Uterus (tissue), 4 donors: ENCODE measurements at places on chromosomes 2 and 18. TPM values are rescaled to one million over a fixed set of nuclear protein-coding genes. Genes with fewer than 3 reads are reported as not detected.
A peak's percentile ranks its signal among the peaks of the same experiment; 100 is the strongest.

DNA sequence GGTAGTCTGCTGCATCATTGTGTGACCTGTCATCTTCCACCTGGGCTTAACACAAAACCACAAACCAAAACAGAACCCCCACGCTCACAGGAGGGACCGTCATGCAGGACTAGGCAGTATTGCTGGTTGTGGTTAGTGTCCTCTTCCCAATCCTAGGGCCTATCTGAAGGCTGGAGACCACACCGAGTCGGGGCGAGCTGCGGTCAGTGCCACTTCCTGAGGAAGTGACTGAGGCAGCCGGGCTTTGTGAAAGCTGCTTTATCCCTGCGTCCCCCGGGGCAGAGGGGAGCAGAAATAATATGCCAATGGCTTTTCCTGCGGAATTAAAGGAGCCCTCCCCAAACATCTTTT is 22.9 kb downstream of the ZNF532 start:
- peak overlapping the region; percentile 87 for H3K27ac ChIP-seq
- no peak overlapping the region for H3K4me3 ChIP-seq
- DNase-seq, result peak; percentile 40
- H3K36me3 ChIP-seq, result no peaks in the 10 kb centered on the region
- H3K4me1 ChIP-seq, result no peaks in the 10 kb centered on the region

GRCh38 chr2:191041418-191042161 is 27.6 kb upstream of the STAT1 start:
- H3K4me3 ChIP-seq, result no peak overlapping the region
- H3K27me3 ChIP-seq, result no peaks in the 10 kb centered on the region
- H3K27ac ChIP-seq, result no peak overlapping the region
- H3K36me3 ChIP-seq, result no peaks in the 10 kb centered on the region
- no peak for DNase-seq
- no peaks in the 10 kb centered on the region for H3K4me1 ChIP-seq

GRCh38 chr18:57353137-57353939 is 981 bp downstream of the ST8SIA3 start:
- no peaks in the 10 kb centered on the region for H3K36me3 ChIP-seq
- H3K27me3 ChIP-seq, result no peaks in the 10 kb centered on the region
- H3K4me3 ChIP-seq, result no peak overlapping the region
- no peak overlapping the region for H3K27ac ChIP-seq

GRCh38 chr2:203997481-203997880 is 60.9 kb downstream of the ICOS start:
- H3K36me3 ChIP-seq, result no peaks in the 10 kb centered on the region
- DNase-seq, result no peak
- H3K4me3 ChIP-seq, result no peak overlapping the region
- H3K4me1 ChIP-seq, result no peaks in the 10 kb centered on the region

GRCh38 chr2:237411092-237411601 is 2.8 kb downstream of the COL6A3 start:
- DNase-seq, result peak; percentile 64
- no peaks in the 10 kb centered on the region for H3K36me3 ChIP-seq
- H3K27me3 ChIP-seq, result no peaks in the 10 kb centered on the region
- peak overlapping the region; percentile 97 for H3K27ac ChIP-seq
- H3K4me1 ChIP-seq, result peaks cover 7% of the 10 kb centered on the region

- H3K4me1 ChIP-seq, result peaks cover 3% of the 10 kb centered on the region
- H3K4me3 ChIP-seq, result no peak overlapping the region
- no peak for DNase-seq
- no peak overlapping the region for H3K27ac ChIP-seq
- H3K36me3 ChIP-seq, result no peaks in the 10 kb centered on the region
Observed at GRCh38 chr18:48319801-48320638, 89.2 kb downstream of the ZBTB7C start.

DNA sequence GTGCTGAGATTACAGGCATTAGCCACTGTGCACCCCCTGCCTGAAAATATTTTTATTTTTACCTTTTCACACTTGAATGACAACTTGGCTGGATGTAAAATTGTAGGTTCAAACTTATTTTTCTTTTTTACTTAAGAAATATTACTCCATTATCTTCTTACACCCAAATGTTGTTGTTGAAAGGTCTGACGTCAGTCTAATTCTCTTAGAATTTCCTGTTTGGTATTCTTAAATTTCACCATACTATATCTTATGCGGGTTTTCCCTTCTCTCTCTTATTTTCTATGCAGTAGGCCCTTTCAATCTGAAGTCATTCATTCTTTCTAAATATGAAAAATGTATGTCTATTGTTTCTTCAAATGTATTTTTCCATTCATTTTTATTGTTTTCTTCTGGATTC is 29.1 kb upstream of the RAB11FIP5 start:
- H3K4me1 ChIP-seq, result no peaks in the 10 kb centered on the region
- no peaks in the 10 kb centered on the region for H3K36me3 ChIP-seq
- no peaks in the 10 kb centered on the region for H3K27me3 ChIP-seq
- DNase-seq, result no peak
- no peak overlapping the region for H3K4me3 ChIP-seq

- no peaks in the 10 kb centered on the region for H3K4me1 ChIP-seq
- no peak overlapping the region for H3K27ac ChIP-seq
- no peak for DNase-seq
- H3K27me3 ChIP-seq, result no peaks in the 10 kb centered on the region
Observed at GRCh38 chr2:149050188-149050587, 11.7 kb downstream of the LYPD6B start.

DNA sequence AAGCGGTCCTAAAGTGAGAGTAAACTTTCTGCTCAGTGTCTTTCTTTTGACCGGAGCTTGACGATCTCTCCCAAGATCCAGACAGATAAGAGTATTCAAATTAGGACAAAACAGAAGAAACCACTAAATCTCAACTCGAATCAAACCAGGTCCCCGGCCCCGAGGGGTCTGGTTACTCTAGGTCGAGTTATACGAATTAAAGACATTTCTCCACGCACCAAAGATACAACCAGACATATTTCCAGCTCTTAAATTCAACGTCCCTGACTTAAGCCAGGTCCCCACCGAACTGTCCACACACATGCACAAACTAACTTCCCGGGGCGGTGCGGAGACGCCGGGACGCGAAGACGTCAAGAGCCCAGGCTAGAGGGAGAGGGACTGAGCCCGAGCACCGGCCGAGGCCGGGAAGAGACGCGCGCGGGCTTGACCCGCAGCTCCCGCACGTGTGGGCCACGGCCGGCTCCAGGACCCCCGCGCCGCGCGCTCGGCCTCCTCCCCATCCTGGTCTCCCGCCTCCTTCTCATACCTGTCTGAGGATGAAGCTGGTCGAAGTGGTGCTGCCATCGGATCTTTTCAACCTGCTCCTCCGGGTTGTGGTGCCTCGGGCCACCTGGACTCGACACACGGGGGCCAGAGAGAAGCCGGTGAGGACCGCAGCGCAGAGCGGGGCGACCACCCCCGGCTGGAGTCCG is 896 bp downstream of the CACNB4 start:
- peak overlapping the region; percentile 64 for H3K27ac ChIP-seq
- H3K36me3 ChIP-seq, result no peaks in the 10 kb centered on the region
- no peaks in the 10 kb centered on the region for H3K27me3 ChIP-seq

- H3K4me1 ChIP-seq, result peaks cover 4% of the 10 kb centered on the region
- peak; percentile 65 for DNase-seq
- peak overlapping the region; percentile 92 for H3K27ac ChIP-seq
Observed at GRCh38 chr18:22558945-22559385, 141.2 kb upstream of the CTAGE1 start.

- H3K27ac ChIP-seq, result no peak overlapping the region
- DNase-seq, result no peak
- H3K36me3 ChIP-seq, result no peaks in the 10 kb centered on the region
- no peaks in the 10 kb centered on the region for H3K27me3 ChIP-seq
- H3K4me3 ChIP-seq, result no peak overlapping the region
- H3K4me1 ChIP-seq, result no peaks in the 10 kb centered on the region
Observed at GRCh38 chr18:3683483-3683882, 233.5 kb downstream of the TGIF1 start.

DNA sequence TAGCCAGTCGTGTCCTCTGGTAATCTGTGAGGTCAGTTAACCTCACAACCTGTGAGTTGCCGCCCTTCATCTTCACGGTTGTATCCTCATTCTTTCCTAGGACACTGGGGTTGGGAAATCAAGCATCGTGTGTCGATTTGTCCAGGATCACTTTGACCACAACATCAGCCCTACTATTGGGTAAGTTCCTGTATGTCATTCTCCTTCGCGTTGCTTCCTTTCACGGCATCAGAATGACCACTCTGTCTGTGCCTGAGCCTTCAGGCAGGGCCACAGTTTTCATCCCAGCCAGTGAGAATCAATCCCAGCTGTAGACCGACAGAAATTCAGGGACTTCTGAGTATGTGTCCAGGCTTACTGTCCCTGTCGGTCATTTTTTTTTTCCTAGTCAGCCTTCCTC is 67.1 kb downstream of the RAB31 start:
- H3K27me3 ChIP-seq, result no peaks in the 10 kb centered on the region
- no peak overlapping the region for H3K27ac ChIP-seq
- H3K4me3 ChIP-seq, result no peak overlapping the region
- H3K36me3 ChIP-seq, result no peaks in the 10 kb centered on the region

DNA sequence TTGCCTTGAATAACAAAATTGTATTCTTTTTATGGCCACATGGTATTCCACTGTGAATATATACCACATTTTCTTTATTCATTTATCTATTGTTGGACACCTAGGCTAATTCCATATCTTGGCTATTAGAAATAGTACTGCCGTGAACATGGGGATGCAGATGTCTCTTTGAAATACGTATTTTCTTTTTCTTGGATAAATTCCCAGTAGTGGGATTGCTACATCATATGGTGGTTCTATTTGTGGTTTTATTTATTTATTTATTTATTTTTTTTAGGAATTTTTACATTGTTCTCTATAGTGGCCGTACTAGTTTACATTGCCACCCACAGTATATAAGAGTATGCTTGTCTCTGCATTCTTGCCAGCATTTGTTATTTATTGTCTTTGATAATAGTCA is 679.8 kb upstream of the NRXN1 start:
- no peak for DNase-seq
- H3K36me3 ChIP-seq, result no peaks in the 10 kb centered on the region
- no peak overlapping the region for H3K4me3 ChIP-seq
- H3K27ac ChIP-seq, result no peak overlapping the region

GRCh38 chr2:58569475-58570185 is 328.5 kb upstream of the FANCL start:
- H3K27me3 ChIP-seq, result no peaks in the 10 kb centered on the region
- H3K36me3 ChIP-seq, result no peaks in the 10 kb centered on the region
- H3K4me3 ChIP-seq, result no peak overlapping the region
- no peak for DNase-seq
- no peak overlapping the region for H3K27ac ChIP-seq

GRCh38 chr2:74081030-74081762 is 66.5 kb downstream of the BOLA3 start:
- H3K27me3 ChIP-seq, result no peaks in the 10 kb centered on the region
- H3K4me1 ChIP-seq, result no peaks in the 10 kb centered on the region
- H3K27ac ChIP-seq, result no peak overlapping the region
- DNase-seq, result no peak

DNA sequence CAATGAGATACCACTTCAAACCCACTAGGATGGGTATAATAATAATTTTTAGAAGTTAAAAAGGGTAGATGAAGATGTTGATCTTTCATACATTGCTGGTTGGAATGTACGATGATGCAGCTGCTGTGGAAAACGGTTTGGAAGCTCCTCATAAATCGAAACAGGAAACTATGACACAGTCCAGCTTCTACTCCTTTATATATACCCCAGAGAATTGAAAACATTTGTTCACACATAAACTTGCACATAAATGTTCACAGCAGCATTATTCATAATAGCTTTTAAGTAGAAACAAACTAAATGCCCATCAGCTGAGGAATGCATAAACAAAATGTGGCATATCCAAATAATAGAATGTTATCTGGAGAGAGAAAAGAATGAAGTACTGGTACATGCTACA is 95.0 kb downstream of the STRADB start:
- H3K4me1 ChIP-seq, result no peaks in the 10 kb centered on the region
- H3K36me3 ChIP-seq, result no peaks in the 10 kb centered on the region
- no peak overlapping the region for H3K27ac ChIP-seq
- H3K4me3 ChIP-seq, result no peak overlapping the region
- no peaks in the 10 kb centered on the region for H3K27me3 ChIP-seq

GRCh38 chr2:149885468-149885867 is 297.9 kb upstream of the MMADHC start:
- H3K4me1 ChIP-seq, result no peaks in the 10 kb centered on the region
- no peak overlapping the region for H3K27ac ChIP-seq
- DNase-seq, result no peak
- no peaks in the 10 kb centered on the region for H3K36me3 ChIP-seq
- no peak overlapping the region for H3K4me3 ChIP-seq

DNA sequence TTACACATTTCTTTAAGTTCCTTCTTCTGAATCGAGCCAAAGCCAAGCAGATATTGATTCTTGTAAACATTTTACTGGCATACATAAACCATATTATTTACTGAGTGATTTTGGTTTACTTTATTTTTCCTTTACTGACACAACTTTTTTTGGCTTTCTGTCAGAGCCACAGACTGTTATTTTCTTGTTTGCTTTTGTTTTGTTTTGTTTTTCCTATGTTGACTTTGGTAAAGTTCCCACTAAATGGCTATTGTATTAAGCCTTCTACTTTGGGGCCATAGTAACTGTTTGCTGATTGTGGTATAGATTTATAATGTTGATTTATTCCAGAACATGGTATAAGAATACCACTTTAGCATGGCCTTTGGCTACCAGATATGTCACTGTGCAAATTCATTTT is 419.4 kb downstream of the DCDC2C start:
- no peaks in the 10 kb centered on the region for H3K27me3 ChIP-seq
- no peak for DNase-seq
- H3K27ac ChIP-seq, result no peak overlapping the region

- no peak for DNase-seq
- no peaks in the 10 kb centered on the region for H3K36me3 ChIP-seq
- no peak overlapping the region for H3K4me3 ChIP-seq
- H3K27me3 ChIP-seq, result no peaks in the 10 kb centered on the region
- no peak overlapping the region for H3K27ac ChIP-seq
Observed at GRCh38 chr2:98341241-98341640, 5.0 kb upstream of the CNGA3 start.

- H3K4me1 ChIP-seq, result no peaks in the 10 kb centered on the region
- no peaks in the 10 kb centered on the region for H3K36me3 ChIP-seq
- no peak overlapping the region for H3K27ac ChIP-seq
- no peak overlapping the region for H3K4me3 ChIP-seq
- H3K27me3 ChIP-seq, result no peaks in the 10 kb centered on the region
Observed at GRCh38 chr2:210517264-210517663, 39.1 kb upstream of the CPS1 start.

Gene RESP18
- total RNA-seq, result not detected

Gene SERPINB5
- 0.69 TPM for total RNA-seq

Gene CRYBA2
- not detected for total RNA-seq

Gene NOL4
- total RNA-seq, result not detected

Gene AQP4
- total RNA-seq, result not detected

Gene HDHD2
- 11.0 TPM for total RNA-seq

Gene PTPRN
- total RNA-seq, result 0.55 TPM

Gene MOGAT1
- not detected for total RNA-seq
